ENCODE measurements at places on chromosomes 6 and 20. TPM values are rescaled to one million over a fixed set of nuclear protein-coding genes. Genes with fewer than 3 reads are reported as not detected.

The ETV7 gene
- 0.51 TPM for total RNA-seq

The COL21A1 gene
- not detected for total RNA-seq

The CYP39A1 gene
- total RNA-seq = not detected

The C20orf204 gene
- 4.3 TPM for total RNA-seq

The NR2E1 gene
- not detected for total RNA-seq

The NHLRC1 gene
- 0.43 TPM for total RNA-seq

The IYD gene
- not detected for total RNA-seq

The LY6G6F gene
- total RNA-seq = not detected

The LRP11 gene
- total RNA-seq = 3.6 TPM

The GLP1R gene
- total RNA-seq = 0.05 TPM

The DNPH1 gene
- total RNA-seq = 76.7 TPM

The MUC22 gene
- not detected for total RNA-seq

The C2 gene
- total RNA-seq = 1.4 TPM

The NOX3 gene
- total RNA-seq = not detected

The SCRT2 gene
- total RNA-seq = not detected

The C20orf141 gene
- total RNA-seq = not detected

The RSPH4A gene
- total RNA-seq = 0.14 TPM

The FILIP1 gene
- not detected for total RNA-seq

The BPIFA2 gene
- total RNA-seq = not detected

The FOXC1 gene
- 0.05 TPM for total RNA-seq

The SRMS gene
- not detected for total RNA-seq

The AARS2 gene
- 21.6 TPM for total RNA-seq
